ENCODE measurements at places on chromosomes 1 and 21.

GRCh38 chr1:34907487-34908090 is 21.9 kb downstream of the DLGAP3 start:
- DNase-seq = no peak

DNA sequence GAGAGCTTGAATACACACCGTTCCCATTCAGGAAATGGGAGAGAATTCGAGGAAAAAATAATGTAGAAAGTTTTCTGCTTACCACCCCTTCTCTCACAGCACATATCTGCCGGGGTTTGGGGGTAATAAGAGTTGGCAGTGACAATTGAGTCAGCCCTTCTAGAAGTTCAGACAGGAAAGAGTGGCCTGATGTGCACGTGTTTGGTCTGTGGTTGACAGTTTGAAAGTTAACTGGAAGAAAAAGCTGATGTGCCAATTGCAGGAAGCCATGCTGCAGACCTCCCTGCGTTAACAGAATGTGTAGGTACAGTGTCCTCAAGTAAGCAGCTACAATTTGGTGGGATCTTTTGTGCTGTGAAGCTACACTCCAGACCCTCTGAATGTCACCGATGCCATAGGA is 50.9 kb downstream of the DHX9 start:
- no peak for DNase-seq

GRCh38 chr1:54559771-54560231 is 11.8 kb downstream of the ACOT11 start:
- no peak for DNase-seq

GRCh38 chr1:59779949-59780348 is 34.8 kb upstream of the HOOK1 start:
- no peak for DNase-seq

- no peak for DNase-seq
Observed at GRCh38 chr1:177710696-177711620, 258.9 kb downstream of the SEC16B start.

- peak; percentile 29 for DNase-seq
Observed at GRCh38 chr1:163174524-163175437, 27.9 kb downstream of the RGS5 start.

- no peak for DNase-seq
Observed at GRCh38 chr1:89822999-89823628, 2.3 kb downstream of the LRRC8D start.

GRCh38 chr21:39056636-39057035 is 126.6 kb downstream of the PSMG1 start:
- DNase-seq = no peak

- no peak for DNase-seq
Observed at GRCh38 chr1:164863056-164863455, 304.1 kb downstream of the PBX1 start.

- DNase-seq = no peak
Observed at GRCh38 chr1:25256578-25256965, 9.3 kb upstream of the RSRP1 start.

DNA sequence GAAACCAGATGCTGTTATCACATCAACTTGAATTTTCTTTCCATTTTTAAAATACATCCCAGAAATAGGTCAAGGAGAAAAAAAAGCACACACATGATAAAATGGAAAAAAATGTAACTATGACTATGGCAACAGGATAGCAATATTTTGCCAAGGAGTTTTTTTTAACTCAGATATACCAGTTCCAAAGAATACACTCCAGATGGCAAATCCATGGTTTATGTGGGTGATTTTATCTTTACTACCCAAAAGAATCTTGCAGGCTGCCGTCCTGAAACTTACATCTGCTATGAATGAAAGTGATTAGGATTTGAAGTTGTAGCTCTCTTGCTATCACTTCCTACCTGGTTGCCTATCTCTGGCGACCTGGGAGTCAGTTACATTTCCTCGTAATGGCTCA is 91.0 kb upstream of the PLPPR4 start:
- DNase-seq = no peak

- no peak for DNase-seq
Observed at GRCh38 chr1:218284377-218284916, 646 bp upstream of the RRP15 start.

GRCh38 chr1:232793944-232794343 is 11.3 kb upstream of the MAP10 start:
- peak; percentile 46 for DNase-seq

- no peak for DNase-seq
Observed at GRCh38 chr1:93722081-93723031, 40.7 kb upstream of the BCAR3 start.

- no peak for DNase-seq
Observed at GRCh38 chr1:89945852-89946476, 48.9 kb upstream of the ZNF326 start.

DNA sequence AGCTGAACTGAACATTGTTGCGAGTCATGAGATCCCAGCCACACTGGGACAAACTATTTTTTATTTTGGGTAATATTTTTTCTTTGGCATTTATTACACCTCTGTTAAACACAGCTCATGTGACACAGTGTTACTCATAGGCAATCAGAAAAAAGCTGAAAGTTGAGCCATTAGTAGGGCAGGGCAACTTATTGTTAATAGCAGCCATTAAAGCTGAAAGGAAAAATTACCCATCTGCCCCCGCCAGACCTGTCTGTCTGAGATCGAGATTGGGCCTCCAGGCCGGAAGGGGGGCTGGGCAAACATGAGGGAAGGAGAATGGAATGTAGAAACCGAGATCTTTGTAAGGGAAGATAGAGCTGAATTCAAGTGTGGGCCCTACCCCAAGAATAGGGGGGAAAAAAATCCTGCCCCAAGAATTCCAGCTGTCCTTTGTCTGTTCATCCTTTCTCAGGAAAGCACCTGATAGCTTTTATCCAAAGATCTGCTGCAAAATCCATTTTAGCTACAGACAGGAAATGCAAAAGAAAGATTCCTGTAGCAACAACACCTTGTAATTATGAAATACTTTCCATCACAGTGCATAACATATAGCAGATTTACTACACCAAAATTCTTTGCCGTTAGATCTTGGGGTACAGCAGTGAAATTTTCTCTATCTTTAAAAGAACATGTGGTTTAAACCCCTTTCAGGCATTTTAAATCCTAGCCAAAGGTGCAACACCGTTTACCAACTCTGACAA is 212.8 kb downstream of the PBX1 start:
- no peak for DNase-seq

- no peak for DNase-seq
Observed at GRCh38 chr1:181405584-181405983, 77.7 kb upstream of the CACNA1E start.

DNA sequence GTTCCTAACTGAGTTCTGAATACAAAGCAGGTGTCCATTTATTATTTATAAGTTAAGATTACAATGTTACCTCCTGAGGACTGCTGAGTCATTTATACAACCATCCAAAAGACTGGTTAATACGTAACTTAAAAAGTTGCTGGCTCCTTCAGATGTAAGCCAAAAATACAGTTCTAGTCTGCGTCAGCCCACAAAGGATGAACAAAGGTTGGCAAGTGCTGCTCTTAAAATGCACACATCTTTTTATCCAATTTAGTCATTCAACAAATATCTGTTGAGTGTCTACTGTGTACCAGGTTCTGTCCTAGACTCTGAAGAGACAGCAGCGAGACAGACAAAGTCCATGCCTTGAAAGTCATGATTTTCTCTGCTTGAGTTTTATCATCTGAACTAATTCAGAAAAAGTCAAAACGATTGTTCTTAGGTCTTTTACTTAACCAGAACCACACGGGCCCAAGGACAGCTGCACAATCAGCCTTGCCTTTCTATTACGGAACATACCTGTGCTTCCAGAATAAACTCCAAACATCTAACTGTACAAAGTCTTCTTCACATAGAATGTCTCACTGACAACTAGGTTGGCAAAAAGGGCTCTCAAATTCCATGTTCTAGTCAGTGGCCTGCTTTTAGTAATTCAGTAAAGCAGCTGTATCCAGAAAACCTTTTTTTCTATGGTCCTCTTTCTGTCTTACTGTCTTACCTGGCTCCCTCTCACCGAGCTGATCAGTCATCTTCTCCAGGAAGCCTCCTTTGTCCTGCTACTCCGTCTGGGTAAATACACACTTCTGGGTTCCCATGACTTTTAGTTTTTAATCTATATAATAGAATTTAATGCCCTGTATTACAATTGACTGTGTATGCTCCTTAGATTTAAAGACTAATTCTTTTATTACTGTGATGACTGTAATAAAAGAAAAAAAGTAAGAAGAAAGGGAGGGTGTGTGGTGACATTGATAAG is 15.5 kb upstream of the CNN3 start:
- no peak for DNase-seq

- no peak for DNase-seq
Observed at GRCh38 chr1:57218487-57219079, 205.3 kb downstream of the DAB1 start.

DNA sequence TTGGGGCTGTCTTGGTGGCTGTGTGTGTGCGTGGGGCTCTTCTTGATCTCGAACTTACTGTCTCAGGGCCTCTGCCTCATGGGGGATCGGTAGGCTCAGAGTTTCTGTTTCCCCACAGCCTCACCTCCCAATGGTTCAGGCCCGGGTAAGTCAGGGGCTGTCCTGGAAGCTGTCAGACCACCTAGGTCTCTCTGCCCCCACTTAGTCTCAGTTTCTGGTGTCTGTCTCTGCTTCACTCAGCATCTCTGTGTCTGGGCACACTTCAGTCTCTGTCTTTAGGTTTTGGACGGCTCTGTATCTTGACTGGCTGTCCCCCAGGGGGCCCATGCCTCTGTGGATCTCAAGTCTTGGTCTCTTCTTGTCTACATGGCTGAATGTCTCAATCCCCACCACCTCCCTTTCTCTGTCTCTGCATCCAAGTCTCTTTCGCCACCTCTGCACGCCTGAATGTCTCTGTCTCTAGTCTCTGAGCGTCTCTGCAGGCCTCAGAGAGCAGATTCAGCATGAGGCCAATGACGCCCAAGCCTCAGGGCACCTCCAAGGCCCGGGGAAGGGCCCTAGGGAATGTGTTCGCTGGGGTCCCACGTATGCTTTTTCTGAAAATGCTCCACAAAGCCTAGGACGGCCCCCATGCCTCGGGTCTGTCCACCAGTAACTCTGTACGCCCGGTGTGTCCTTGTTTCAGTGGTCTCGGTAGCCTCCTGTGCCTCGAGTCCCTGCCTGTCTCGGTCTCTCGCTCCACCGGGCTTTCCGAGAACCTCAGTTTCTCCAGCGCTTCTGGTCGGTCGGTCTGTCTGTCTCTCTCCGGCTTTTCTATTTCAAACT is 818 bp downstream of the FHL3 start:
- no peak for DNase-seq

GRCh38 chr1:38657207-38657840 is 202.2 kb downstream of the RRAGC start:
- DNase-seq = no peak

DNA sequence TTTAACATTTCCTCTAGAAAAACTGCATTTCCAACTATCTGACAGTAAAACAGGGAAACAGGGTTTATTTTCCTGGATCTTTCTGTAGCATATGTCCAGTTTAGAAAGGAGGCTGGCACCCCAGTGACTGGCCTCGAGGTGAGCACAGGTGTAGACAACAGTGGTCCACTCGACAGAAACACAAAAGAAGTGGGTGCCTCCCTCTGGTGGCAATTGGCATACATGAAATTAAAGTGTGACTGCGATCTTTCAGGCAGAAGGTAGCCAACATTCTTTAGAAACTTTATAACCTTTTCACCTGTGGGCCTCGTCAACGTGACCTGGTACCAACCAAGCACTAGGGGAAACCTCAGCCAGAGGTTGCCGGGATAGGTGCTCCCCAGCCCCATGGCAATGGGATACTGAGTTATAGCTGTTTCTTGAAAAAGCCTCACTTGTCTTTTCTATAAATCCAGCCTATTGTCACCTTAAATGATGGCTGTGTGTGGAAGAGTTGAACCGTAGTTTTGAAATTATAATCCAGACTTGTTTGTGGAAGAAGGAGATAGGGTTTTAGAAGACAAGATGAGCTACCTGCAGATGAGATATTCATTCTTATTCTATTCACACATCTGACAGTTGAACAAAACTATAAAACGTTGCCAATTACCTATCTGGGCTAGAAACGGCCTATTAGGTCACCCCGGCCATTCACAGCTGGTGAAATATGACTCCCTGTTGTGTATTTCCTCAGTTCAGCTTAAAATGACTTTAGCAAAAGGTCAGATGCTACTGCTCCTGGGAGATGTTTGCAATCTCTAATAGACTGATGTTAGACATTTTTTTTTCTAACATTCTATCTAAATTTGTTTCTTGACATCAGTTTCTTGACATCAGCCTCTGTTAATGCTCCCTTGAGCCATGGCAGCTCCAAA is 44.3 kb downstream of the PCP4 start:
- DNase-seq = no peak

Data from mucosa of descending colon (tissue), 3 donors.